ENCODE measurements at places on chromosomes 5 and 9.

- H3K4me3 ChIP-seq, result no peak overlapping the region
- no peaks in the 10 kb centered on the region for H3K27me3 ChIP-seq
- no peak for DNase-seq
- H3K27ac ChIP-seq, result no peak overlapping the region
- H3K36me3 ChIP-seq, result no peaks in the 10 kb centered on the region
Observed at GRCh38 chr9:94600258-94600657, 6.6 kb upstream of the FBP2 start.

GRCh38 chr5:146199176-146199815 is 4.1 kb upstream of the RBM27 start:
- DNase-seq, result no peak
- peaks cover 4% of the 10 kb centered on the region for H3K4me1 ChIP-seq
- H3K36me3 ChIP-seq, result no peaks in the 10 kb centered on the region
- H3K27me3 ChIP-seq, result no peaks in the 10 kb centered on the region
- no peak overlapping the region for H3K4me3 ChIP-seq

GRCh38 chr5:60219921-60220320 is 326.4 kb upstream of the PDE4D start:
- H3K4me3 ChIP-seq, result no peak overlapping the region
- H3K4me1 ChIP-seq, result no peaks in the 10 kb centered on the region
- H3K36me3 ChIP-seq, result no peaks in the 10 kb centered on the region
- DNase-seq, result no peak
- H3K27ac ChIP-seq, result no peak overlapping the region

DNA sequence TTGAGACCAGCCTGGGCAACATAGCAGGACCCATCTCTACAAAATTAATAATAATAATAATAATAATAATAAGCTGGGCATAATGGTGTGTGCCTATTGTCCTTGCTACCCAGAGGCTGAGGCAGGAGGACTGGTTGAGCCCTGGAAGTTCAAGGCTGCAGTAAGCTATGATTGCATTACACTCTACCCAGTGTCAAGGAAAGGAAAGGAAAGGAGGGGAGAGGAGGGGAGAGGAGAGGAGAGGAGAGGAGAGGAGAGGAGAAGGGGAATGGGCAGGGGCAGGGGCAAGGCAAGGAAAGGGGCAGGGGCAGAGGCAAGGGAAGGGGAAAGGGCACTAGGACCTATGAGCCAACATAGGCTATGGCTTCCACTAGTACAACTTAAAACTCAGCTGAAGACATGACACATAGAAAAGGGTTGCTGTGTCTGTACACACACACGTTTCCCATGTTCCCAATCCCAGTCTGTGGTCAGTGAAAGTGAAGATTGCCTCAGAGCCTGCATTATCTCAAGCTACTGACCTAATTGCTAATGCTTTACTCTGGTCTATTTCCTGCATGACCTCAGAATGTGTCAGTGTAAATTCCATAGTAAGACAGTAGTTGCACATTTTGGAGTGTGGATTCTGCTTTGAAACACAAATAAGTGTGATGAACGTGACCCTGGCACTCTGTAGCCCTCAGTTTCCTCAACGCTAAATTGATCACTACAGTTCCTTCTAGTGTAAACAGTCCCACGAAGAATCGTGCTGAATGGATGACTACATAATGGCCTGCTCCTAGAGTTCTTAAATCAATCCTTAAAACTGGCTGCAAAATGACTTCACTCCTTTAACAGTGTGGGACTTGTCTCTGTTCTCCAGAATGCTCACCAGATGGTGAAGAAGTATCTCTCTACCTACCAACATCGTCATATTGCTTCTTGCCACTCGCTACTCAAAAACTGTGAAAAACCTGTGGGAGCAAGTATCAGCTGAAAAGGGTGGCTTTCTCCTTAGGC is 497.0 kb downstream of the RAB3C start:
- DNase-seq, result no peak
- no peaks in the 10 kb centered on the region for H3K36me3 ChIP-seq
- no peak overlapping the region for H3K4me3 ChIP-seq
- H3K27ac ChIP-seq, result no peak overlapping the region

GRCh38 chr5:989961-990530 is 18.6 kb upstream of the NKD2 start:
- no peaks in the 10 kb centered on the region for H3K36me3 ChIP-seq
- H3K27me3 ChIP-seq, result peaks cover 66% of the 10 kb centered on the region
- no peak overlapping the region for H3K4me3 ChIP-seq
- DNase-seq, result no peak
- no peaks in the 10 kb centered on the region for H3K4me1 ChIP-seq

All from MM.1S (cell line).